ENCODE measurements at places on chromosomes 7 and 10.

- no peak for DNase-seq
These were observed 108.3 kb upstream of the TCERG1L start for GRCh38 chr10:131419797-131420196.

GRCh38 chr7:33788531-33788930, 116.8 kb upstream of the BMPER start:
- no peak for DNase-seq

DNA sequence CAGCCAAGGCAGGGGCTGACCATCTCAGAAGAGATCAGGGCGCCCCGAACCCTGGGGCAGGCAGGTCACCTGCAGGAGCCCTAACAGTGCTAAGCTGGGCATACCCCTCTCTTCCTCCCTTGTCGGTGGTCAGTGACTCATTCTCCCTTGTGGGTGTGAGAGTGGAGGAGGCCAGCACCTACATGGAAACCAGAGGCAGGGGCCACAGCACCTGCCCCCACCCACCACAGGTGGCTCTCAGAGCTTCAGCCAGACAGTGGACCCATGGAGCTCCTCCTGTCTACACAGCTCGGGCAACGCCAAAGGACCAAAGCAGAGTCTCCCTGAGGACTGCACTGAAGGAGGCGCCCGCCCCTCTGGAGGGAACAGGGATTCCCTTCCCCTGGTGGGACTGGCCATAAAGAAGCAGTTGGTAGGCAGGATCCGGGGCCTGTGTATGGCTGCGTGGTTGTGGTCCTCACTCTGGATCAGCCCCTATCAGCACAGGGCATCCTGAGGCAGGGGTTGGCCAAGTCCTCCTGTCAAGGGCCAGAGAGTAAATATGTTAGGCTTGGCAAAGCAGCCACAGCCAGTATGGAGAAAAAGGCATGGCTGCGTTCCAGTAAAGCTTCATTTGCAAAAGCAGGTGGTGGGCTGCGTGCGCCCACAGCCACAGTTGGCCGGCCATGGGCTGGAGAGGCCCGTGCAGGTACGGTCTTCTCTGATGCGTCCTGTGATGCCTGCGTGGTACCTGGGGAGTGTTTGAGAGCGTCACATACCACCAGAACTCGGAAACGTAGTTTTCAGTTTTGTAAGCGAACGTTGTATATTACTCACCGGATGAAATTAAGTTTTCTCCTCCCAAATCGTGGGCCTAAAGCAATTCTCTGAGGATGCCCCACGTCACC, 198.2 kb downstream of the EBF3 start:
- DNase-seq, result no peak

GRCh38 chr10:120052964-120053702, 160.6 kb downstream of the SEC23IP start:
- DNase-seq, result no peak
